ENCODE measurements at places on chromosomes 2 and 18. TPM values are rescaled to one million over a fixed set of nuclear protein-coding genes. Genes with fewer than 3 reads are reported as not detected.

DNA sequence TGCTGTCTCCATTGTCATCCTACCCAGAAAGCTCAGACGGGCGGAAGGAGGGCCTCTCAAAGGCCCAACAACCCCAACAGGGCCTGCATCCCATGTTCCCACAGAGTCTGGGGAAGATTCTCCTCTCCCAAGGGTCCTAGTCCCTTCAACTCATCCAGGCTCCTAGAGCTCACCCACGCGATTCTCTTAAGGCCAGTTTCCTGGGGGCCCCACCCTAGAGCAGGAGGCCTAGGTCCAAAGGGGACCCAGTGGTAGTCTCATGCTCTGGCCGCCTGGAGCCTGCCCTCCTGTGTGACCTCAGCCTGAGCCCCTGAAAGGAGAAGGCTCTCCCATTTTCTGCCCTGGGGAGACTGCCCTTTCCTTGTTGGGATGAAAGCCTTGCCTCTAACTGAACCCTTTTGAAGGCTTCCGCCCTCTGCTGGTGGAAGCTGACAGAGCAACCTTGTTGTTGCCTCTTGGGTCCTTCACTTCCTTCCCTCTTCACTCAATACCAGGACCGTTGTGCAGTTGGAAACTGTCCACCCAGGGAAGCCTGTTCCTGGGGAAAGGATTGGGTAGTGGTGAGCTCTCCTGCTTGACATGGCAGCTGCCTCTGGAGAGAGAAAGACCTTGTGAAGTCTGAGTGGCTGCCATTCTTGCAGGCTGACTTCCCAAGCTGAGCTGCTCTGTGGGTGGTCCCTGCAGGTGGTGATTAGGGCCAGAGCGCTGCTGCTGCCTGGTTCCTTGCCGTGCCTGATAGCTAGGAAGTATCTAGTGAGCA lies 86.0 kb upstream of the ALPP start:
- H3K36me3 ChIP-seq: no peaks in the 10 kb centered on the region
- no peaks in the 10 kb centered on the region for H3K27me3 ChIP-seq
- H3K4me1 ChIP-seq: no peaks in the 10 kb centered on the region
- DNase-seq: peak; percentile 58
- H3K27ac ChIP-seq: no peak overlapping the region
- H3K4me3 ChIP-seq: no peak overlapping the region

GRCh38 chr2:226121046-226121738 lies 678.4 kb downstream of the IRS1 start:
- H3K27me3 ChIP-seq: no peaks in the 10 kb centered on the region
- no peak overlapping the region for H3K4me3 ChIP-seq
- H3K4me1 ChIP-seq: no peaks in the 10 kb centered on the region
- no peaks in the 10 kb centered on the region for H3K36me3 ChIP-seq
- no peak overlapping the region for H3K27ac ChIP-seq
- DNase-seq: no peak

DNA sequence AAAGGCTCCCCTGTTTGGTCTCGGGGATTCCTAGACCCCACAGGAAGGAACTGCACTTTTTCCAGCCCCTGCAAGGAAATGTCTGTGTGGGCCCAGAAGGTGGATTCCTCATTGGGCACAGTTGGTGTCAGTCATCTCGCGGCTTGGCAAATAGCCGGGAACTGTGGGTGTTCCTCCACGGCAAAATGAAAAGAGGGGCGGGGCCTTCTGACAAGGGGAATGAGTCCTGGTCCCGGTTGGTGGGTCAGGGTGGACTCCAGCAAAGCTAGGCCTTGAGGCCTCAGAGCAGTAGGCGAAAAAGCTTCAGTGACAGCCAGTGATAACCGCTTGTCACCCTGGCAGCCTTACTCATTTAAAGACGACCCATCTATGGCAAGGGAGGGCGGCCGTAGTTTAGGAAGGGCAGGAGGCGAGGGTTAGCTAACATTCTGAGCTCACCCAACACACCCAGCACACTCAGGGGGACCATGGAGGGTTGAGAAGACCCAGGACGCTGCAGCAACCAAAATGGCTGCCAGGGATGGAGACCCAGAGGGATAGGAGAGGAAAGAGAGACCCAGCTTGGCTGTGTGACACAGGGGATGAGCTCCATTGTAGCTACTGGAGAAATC lies 16.5 kb downstream of the SLC4A3 start:
- no peak overlapping the region for H3K27ac ChIP-seq
- H3K36me3 ChIP-seq: no peaks in the 10 kb centered on the region
- H3K4me3 ChIP-seq: no peak overlapping the region
- H3K4me1 ChIP-seq: peaks cover 25% of the 10 kb centered on the region

DNA sequence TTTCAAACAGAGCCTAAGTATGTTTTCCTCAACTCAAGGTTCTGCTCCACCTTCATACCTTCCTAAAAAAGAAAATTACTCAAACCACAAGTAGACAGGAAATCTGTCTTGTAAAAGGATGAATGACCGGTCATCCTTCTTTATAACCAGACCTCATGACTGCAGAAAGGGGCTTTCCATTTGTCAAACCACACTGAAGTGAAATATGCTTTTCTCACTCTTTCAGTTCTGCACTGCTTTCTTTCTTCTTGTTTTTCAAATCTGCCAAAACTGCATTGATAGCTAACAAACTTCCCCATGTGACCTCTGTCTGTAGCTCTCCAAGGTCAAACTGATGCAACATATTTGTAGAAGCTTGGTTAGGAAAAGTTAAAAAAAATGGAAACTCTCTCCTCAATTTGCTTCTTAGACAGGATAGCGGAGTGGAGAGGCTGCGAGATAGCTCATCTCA lies 308.9 kb upstream of the CCDC68 start:
- no peak for DNase-seq
- no peak overlapping the region for H3K27ac ChIP-seq
- 0 out of 3 replicates have a peak, but pooled peaks cover 3% of the 10 kb centered on the region for H3K4me1 ChIP-seq
- H3K36me3 ChIP-seq: peaks cover 7% of the 10 kb centered on the region
- no peaks in the 10 kb centered on the region for H3K27me3 ChIP-seq
- no peak overlapping the region for H3K4me3 ChIP-seq

GRCh38 chr2:36737131-36737750 lies 40.7 kb downstream of the VIT start:
- no peaks in the 10 kb centered on the region for H3K36me3 ChIP-seq
- H3K4me3 ChIP-seq: no peak overlapping the region
- H3K27me3 ChIP-seq: no peaks in the 10 kb centered on the region
- DNase-seq: no peak

DNA sequence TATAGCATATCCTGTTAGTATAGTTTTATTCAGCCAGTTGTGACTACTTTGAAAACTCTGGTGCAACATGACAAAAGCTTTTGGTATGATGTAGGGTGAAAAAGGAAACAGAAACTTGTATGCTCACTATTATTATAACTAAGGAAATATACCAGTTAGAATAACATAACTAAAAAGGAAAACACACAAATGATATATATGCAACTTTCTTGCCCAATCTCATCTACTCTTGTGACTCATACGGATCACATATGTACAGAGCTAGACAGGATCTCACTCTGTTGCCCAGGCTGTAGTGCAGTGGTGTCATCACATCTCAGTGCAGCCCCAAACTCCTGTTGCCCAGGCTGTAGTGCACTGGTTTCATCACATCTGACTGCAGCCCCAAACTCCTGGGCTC lies 12.4 kb upstream of the TLK1 start:
- no peaks in the 10 kb centered on the region for H3K4me1 ChIP-seq
- DNase-seq: no peak
- no peaks in the 10 kb centered on the region for H3K27me3 ChIP-seq
- no peak overlapping the region for H3K27ac ChIP-seq
- no peak overlapping the region for H3K4me3 ChIP-seq

DNA sequence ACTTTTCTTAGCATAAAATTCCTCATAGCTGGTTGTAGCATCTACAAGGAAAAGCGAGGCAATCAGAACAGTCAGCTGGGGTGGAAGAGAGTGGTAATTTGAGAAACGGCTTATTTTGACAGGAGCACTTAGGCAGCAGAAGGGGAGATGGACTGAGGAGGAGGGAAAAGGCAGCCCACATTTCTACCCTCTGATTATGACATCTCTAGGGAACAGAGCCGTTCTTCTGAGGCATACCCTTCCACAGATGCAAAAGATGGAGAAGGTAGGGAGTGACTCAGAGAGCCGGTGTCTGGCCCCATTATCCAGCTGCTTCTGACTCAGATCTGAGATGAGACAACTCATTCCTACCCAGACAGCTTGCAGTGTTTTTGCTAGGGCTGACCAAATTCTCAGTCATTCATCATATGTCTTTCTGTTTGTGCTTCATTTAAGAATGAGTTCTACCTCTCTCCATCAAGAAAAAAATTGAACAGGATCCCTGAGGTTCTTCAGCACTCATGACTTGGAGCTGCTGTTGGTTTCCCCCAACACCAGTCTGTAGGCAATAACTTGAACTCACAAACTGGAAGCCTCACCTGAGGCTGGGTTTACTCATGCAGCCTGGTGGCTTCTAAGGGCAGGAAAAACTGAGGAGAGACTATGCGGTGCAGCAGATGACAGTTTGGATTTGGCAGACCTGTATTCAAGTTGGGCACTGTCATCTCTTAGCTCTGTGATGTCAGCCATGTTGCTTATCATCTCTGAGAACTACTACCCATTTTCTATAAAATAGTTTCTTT lies 15.9 kb upstream of the SEC11C start:
- H3K27ac ChIP-seq: no peak overlapping the region
- DNase-seq: no peak
- no peaks in the 10 kb centered on the region for H3K36me3 ChIP-seq
- H3K4me1 ChIP-seq: no peaks in the 10 kb centered on the region
- peaks cover 4% of the 10 kb centered on the region for H3K27me3 ChIP-seq
- H3K4me3 ChIP-seq: no peak overlapping the region

DNA sequence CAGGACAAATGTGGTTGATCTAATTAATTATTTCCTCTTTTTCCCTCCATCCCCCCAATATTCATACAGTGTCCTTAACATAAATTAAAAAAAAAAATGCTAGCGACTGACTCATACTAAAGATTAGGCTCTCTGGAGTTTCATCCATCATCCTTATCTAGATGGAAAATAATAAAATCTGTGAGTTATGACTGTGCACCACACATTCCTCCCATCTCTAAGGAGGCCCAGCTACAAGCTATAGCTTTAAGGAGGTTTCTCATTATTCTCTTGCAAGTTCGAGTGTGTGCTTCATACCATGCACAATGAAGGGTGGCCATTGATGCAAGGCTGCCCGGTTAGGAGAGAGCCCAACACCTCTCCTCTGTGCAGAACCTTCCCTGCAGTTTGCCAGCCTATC lies 77.3 kb downstream of the XDH start:
- H3K4me1 ChIP-seq: no peaks in the 10 kb centered on the region
- peaks cover 5% of the 10 kb centered on the region for H3K27me3 ChIP-seq
- H3K36me3 ChIP-seq: no peaks in the 10 kb centered on the region
- H3K27ac ChIP-seq: no peak overlapping the region
- H3K4me3 ChIP-seq: no peak overlapping the region

- no peak overlapping the region for H3K27ac ChIP-seq
- H3K4me3 ChIP-seq: no peak overlapping the region
- peaks cover 9% of the 10 kb centered on the region for H3K4me1 ChIP-seq
- no peaks in the 10 kb centered on the region for H3K36me3 ChIP-seq
- H3K27me3 ChIP-seq: no peaks in the 10 kb centered on the region
- no peak for DNase-seq
Observed at GRCh38 chr18:48707636-48708296, 168.9 kb downstream of the CTIF start.

DNA sequence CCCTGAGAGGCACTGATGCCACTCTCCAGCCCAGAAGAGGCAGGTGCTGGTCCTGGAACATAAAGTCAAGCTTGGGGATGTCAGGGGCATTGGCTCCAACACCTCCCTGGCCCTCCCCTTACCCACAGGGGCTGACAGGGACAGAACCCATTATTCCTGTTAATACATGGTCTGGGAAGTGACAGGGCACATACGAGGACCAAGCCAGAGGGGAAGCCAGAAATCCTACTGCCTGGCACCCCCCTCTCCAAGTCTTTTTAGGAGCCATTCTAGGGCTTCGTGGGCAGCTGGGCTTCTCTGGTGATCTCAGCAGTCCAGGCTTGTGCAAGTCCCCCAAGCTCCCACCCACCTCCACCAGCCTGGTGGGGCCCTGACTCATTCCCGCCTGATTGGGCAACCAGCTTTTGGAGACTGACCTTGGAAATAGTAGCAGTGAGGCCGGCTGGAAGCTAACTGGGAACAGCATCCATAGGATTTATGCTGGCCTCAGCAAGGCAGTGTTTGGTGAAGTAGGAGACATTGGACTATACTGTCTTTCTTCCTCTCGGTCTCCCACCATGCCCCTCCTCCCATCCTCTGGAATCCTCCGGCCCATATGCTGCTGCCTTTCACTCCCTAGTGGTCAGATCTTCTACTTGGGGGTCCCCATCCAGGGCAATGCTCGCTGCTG lies 86.4 kb upstream of the HK2 start:
- no peaks in the 10 kb centered on the region for H3K36me3 ChIP-seq
- no peak overlapping the region for H3K4me3 ChIP-seq
- DNase-seq: no peak
- H3K4me1 ChIP-seq: no peaks in the 10 kb centered on the region
- H3K27ac ChIP-seq: no peak overlapping the region

DNA sequence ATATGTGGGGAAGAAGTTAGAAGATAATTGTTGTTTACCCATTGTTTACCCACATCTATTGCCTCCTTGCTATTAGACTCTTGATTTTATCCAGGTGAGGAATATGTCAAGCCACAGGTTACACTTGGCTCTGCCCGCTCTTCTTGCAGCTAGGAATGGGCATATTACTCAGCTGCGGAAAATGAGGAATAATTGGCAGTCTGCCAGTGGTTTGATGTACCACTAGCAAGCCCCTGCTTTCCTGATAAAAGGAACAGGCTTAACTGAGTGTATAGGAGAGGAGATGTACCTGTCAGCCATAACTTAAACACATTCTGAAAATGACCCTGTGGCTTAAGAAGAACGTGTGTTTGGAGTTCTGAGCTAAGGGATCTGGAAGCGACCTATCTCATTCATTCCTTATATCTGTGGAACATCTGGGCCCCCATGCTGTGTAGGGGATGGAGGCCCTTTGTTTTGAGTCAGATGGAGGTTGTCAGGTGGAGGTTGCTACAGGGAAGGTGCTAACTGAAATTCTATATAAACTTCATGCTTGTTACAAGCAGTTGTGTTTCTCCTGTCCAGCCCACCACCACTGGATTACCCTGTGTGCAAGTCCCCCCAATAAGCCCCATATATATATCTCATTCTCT lies 4.6 kb upstream of the FMNL2 start:
- no peak overlapping the region for H3K4me3 ChIP-seq
- no peak for DNase-seq
- H3K27ac ChIP-seq: no peak overlapping the region
- no peaks in the 10 kb centered on the region for H3K4me1 ChIP-seq
- H3K36me3 ChIP-seq: no peaks in the 10 kb centered on the region

GRCh38 chr2:29723255-29724001 lies 198.0 kb downstream of the ALK start:
- H3K36me3 ChIP-seq: no peaks in the 10 kb centered on the region
- H3K4me1 ChIP-seq: no peaks in the 10 kb centered on the region
- no peak for DNase-seq
- H3K4me3 ChIP-seq: no peak overlapping the region

Gene EPB41L3
- 0.44 TPM for total RNA-seq

Gene SNTG2
- not detected for total RNA-seq

Gene SEPTIN10
- total RNA-seq: 0.40 TPM

Gene PLEKHB2
- 56.5 TPM for total RNA-seq

Gene BMP10
- 0.89 TPM for total RNA-seq
